Stimulated activated CD4-positive, alpha-beta T cell treated with anti-CD3 and anti-CD28 coated beads, Interleukin-4, amount 100 ng/mL, for 24 hours (primary cell): ENCODE measurements at places on chromosomes 2 and 18.

- DNase-seq: no peak
Observed at GRCh38 chr2:48982887-48983435, 171.4 kb downstream of the FSHR start.

- no peak for DNase-seq
Observed at GRCh38 chr18:7677424-7677823, 110.3 kb downstream of the PTPRM start.

- DNase-seq: no peak
Observed at GRCh38 chr2:27811768-27812167, 40.2 kb downstream of the MRPL33 start.

DNA sequence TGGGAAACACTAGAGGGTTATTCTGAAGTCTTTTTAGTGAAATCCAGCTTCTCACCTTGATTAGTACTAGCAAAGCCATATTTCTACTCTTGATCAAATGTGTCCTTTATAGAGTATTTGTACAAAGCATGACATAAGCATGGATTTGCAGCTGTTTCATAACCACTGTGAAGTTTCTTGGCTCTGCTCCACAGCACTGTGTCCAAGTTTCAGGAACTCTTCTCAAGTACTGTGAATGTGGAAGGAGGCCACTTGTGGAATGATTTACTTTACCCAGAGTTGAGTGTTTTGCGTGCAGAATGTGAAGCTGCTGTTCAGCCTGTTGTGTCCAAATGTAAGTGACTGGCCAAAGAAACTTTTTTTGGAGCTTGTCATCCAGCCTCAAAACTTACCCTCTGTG, 16.2 kb upstream of the MAPRE2 start:
- no peak for DNase-seq

GRCh38 chr2:127161176-127162136, 54.5 kb upstream of the BIN1 start:
- DNase-seq: no peak

DNA sequence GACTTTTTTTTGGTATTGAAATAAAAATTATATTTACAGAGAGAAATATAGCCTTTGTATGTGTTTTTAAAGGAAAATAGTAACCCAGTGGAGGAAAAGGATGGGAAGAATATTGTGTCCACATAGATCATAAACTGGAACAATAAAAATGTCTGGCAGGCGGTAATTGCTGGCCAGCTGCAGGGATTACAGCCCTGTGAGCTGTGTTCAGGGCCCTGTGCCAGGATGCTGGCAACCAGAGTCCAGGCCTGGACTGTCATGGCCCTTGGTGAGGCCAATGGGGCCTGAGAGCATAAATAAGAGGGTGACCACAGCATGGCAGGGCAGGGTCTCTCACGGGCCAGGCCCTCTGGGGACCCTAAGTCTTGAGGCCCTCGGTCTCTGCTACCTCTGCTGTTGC, 171.2 kb downstream of the ACOXL start:
- no peak for DNase-seq

- no peak for DNase-seq
Observed at GRCh38 chr2:17813742-17814473, 2.4 kb upstream of the MSGN1 start.

- DNase-seq: no peak
Observed at GRCh38 chr2:221212105-221212504, 360.0 kb downstream of the EPHA4 start.

GRCh38 chr2:33665039-33665438, 65.9 kb upstream of the FAM98A start:
- DNase-seq: no peak
